ENCODE measurements at places on chromosomes 11 and 22. TPM values are rescaled to one million over a fixed set of nuclear protein-coding genes. Genes with fewer than 3 reads are reported as not detected.

OR8I2 gene
- total RNA-seq = not detected

HTR3A gene
- total RNA-seq = not detected

DNA sequence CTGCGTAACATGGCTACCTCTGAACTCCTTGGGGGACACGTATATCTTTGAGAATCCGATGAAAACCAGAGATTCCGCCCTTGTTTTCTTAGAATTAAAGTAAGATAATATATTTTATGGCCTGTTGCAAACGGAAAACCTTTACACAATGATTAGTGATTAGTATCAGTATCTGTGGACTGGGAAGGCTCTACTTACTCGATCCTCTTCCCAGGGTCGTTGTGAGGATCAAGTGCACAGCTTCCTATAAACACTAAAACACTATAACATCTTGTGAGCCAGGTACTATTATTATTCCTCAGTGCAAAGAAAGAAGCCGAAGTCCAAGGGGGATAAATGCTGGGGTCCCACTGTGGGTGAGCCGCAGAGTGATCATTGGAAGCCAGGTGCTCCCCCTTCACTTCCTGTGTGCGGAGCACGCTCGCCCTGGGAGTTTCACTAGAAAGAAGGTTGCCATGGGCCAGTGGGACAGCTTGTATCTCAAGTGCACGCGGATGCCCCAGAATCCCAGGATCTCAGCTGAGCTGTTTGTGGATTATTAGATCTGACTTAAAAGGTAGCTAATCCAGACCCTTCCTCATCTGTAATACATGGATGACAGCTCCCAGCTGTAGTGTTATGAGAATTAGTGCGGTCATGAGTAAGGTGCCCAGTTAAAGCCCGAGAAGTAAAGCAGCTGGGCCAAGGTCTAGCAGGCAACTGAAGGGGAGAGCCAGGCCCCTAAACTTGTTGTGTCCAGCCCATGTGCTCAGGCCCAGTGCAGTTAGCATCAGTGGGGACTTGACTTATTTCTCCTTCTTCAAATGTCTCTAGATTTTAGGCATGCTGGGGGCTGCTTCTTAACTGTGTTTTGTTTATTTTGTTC, 839 bp downstream of the CBY1 start:
- DNase-seq = peak; percentile 58

- DNase-seq = peak; percentile 82
Measured at GRCh38 chr11:2800655-2801531, 84.7 kb downstream of the CDKN1C start.

- no peak for DNase-seq
Measured at GRCh38 chr11:35856756-35857155, 87.1 kb upstream of the LDLRAD3 start.

GRCh38 chr11:119229741-119230140, 23.6 kb downstream of the CBL start:
- DNase-seq = no peak

- DNase-seq = peak; percentile 89
Measured at GRCh38 chr11:114081641-114082414, 22.3 kb downstream of the ZBTB16 start.

DNA sequence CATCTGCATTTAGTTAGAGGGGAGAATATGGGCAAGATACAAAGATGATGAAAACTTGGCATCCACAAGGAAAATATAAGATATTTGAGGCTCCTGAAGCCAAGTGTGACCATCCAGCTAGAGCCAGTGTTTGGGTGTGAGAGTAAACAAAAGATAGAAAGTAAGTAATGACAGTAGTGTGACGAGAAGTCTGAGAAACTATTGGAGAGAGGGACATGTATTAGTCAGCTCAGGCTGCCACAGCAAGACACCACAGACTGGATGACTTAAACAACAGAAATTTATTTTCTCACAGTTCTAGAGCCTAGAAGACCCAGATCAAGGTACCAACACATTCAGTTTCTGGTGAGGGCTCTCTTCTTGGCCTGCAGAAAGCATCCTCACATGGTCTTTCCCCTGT, 6.4 kb upstream of the CCKBR start:
- DNase-seq = no peak

DNA sequence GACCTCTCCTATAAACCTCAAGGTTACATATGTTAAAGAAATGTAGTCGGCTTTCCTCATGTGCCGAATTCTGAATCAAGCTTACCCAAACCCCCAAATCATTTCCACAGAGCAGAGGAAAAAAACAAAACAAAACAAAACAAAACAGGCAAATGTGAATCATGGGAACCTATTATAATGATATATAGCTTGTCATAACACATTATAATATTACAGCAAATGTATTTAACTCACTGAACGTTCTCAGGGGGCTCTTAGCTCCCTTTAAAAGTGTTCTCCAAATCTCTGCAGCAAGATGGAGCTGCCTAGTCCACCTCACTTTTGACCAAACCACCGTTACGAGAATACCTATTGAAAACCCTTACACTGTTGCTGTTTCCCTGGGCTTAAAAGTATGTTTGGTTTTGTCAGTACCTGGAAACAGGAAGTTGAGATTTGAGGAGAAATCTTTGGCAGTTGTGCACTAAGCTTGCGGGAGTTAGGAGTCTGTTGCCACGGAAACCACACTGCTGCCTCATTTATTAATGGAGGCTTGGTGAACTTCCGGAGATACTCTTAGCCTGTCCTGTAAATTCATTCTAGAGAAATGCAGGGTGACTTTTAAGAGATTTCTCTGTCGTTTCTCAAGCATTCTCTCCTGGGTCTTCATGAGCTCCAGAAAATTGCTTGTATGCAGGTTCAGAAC, 167.0 kb upstream of the RASSF10 start:
- no peak for DNase-seq

Data from osteoblast (primary cell).